Umbilical cord (tissue), 2 donors: ENCODE measurements at places on chromosomes 5 and 9. TPM values are rescaled to one million over a fixed set of nuclear protein-coding genes. Genes with fewer than 3 reads are reported as not detected.
A peak's percentile ranks its signal among the peaks of the same experiment; 100 is the strongest.

Gene TENT4A
- total RNA-seq = 21.7 TPM

Gene C9orf152
- total RNA-seq = not detected

Gene ZMYND19
- total RNA-seq = 14.2 TPM

Gene RGMB
- 10.6 TPM for total RNA-seq

Gene FOXD4
- 3.4 TPM for total RNA-seq

Gene CDC14B
- 8.4 TPM for total RNA-seq

Gene INSL6
- total RNA-seq = 6.3 TPM

Gene PCDHB3
- 0.72 TPM for total RNA-seq

Gene SPEF2
- total RNA-seq = 11.8 TPM

Gene POLR3G
- total RNA-seq = 2.9 TPM

Gene PRDM9
- not detected for total RNA-seq

DNA sequence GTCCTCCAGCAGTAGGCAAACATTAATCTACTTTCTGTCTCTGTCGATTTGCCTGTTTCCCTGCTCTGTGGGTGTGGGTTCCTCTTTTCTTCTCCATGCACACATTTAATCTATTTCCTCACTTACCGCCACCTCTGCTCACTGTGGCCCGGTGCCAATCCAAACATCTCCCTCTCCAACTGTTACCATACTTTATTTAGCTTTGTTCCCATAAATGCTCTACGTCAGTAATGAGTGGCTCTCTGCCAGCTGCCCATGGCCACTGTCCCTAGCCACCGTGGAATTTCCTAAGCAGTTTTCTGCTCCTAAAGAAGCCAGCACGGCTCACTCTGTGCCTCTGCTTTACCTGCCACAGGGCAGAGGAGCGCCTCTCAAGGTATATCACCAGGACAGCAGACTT lies 19.5 kb upstream of the GOLPH3 start:
- DNase-seq = peak; percentile 76

DNA sequence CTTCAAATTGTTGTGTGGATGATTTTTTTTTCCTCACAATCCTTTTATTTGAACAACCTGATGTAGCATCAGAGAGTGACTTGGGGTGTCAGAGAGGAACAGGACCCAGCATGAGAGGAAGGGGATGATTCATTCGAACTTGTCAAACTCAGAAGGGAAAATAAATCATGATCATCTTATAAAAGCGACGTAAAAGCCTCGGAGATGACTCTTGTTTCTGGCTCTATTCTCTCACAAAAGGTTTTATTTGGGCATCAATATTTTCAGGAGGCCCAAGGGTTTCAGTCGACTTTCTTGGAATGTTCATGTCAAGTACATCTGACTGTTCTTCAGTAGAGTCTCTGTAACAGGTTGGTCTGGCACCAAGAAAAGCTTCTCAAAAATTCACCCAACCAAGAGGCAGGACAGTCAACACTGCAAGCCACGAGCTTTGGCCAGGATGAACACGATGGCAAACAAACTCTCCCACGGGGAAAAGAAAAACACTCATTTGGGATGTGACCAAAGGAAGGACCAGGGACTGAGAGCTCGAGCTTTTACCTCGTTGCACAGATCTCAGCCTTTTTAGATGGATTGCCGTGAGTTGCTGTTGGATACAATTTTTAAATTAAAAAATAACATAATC lies 55.1 kb downstream of the ANKH start:
- DNase-seq = no peak

GRCh38 chr5:27491047-27491446 lies 452.7 kb upstream of the CDH9 start:
- DNase-seq = no peak

DNA sequence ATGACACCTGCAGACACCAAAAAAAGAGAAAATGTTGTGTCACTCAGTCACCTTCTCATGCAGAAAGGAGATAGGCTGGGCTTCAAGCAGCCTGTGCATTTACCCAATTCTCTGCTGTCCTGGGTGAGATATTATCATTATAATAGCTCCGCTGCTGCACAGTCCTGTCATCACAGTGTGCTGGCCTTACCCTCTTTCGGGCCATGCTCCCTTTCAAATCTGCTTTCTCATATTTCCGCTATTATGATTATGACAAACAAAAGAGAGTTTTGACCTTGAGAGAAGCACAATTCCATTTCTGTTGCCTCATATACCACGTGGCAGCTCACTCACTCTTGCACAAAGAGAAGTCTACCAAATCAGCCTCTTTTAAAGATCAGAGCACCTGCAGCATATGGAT lies 1350.1 kb upstream of the ACO1 start:
- DNase-seq = no peak

GRCh38 chr5:445591-445990 lies 2.6 kb downstream of the EXOC3 start:
- no peak for DNase-seq

- no peak for DNase-seq
Observed at GRCh38 chr9:130010151-130010988, 32.6 kb downstream of the FNBP1 start.

- no peak for DNase-seq
Observed at GRCh38 chr5:142421228-142421617, 96.4 kb upstream of the SPRY4 start.

DNA sequence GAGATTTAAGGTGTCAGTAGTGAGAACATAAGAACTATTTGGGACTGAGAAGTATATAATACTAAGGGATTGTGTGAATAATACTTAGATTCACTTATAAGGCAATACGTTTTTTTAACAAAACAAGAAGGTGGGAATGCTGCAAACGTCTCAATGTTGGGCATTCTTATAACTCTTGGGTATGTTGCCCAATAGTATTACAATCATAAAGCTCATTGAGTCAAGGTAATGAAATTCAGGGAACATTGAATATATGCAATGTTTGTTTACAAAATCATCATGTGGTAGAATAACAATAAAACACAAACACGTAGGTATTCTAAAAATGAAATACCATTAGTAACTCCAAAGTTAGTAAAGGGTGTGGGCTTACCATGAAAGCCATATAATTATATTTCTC lies 400.7 kb downstream of the KIAA0825 start:
- DNase-seq = no peak

DNA sequence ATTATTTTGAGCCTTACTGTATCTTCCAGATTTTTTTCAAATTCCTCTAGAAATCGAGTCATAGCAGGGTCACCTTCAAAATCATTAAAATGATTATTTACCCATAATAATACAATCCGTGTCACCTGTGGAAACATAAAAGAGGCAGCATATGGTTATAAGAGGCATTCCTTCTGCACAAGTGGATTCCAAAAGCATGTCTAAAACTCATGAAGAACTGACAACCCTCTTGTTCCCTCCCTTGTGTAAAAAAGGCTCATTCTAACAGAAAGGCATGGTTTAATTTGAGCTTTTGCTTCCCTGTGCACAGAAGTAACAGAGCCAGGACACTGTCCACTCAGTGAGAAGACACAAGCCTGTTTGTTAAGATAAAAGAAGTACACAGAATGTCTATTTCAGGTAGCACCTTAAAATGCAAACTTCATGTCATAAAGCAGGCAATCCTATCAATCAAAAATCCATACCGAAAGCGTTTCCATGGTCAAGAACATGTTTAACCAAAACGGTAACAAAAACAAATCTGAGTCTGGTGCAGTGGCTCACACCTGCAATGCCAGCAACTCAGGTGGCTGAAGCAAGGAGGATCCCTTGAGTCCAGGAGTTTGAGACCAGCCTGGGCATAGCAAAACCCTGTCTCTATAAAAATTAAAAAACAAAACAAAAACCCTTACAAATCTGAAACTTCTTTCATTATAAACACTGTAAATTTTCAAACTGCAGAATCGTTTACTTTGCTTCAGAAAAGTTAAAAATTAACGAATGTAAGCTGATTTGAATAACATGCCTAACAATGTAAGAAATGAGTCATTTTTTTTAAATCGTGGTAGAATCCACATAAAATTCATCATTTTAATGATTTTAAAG lies 139.3 kb downstream of the RAPGEF6 start:
- no peak for DNase-seq

DNA sequence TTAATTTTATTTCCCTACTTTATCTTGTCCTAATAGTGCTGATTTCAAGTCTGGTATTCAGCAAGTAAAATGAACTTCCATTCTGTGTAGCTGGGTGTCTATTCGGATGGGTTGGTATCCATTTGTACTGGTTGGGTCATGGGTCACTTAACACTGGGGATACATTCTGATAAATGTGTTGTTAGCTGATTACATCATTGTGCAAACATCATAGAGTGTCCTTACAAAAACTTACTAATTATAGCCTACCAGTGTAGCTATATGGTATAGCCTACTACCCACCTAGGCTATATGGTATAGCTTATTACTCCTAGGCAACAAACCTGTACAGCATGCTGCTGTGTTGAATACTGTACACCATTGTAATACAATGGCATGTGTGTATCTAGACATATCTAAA lies 1373.7 kb upstream of the DMAC1 start:
- no peak for DNase-seq

DNA sequence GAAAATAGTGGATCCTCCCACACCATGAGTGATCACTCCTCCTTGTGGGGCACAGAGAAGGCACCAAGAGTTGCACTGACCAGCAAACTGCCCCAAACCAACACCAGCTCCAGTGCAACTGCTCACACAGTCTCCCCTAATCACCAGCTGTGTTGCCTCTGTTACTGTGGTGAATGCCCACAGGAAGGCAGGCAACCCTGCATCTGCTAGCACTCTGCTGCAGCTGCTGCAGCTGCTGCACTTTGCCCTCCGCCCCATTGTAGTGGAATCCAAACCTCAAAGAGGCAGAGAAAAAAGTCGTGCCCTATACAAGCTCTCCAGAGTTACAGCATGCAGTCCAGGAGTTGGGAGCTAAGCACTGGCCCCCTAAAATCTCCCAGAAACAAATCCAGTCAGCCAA lies 339.6 kb downstream of the TRIM36 start:
- no peak for DNase-seq

GRCh38 chr5:128358826-128359225 lies 179.2 kb downstream of the FBN2 start:
- peak; percentile 62 for DNase-seq

- peak; percentile 72 for DNase-seq
Observed at GRCh38 chr5:74054641-74055421, 428.8 kb downstream of the ARHGEF28 start.

GRCh38 chr5:32851559-32852173 lies 140.5 kb downstream of the NPR3 start:
- DNase-seq = peak; percentile 18

GRCh38 chr9:116891424-116891823 lies 204.3 kb downstream of the TRIM32 start:
- no peak for DNase-seq

DNA sequence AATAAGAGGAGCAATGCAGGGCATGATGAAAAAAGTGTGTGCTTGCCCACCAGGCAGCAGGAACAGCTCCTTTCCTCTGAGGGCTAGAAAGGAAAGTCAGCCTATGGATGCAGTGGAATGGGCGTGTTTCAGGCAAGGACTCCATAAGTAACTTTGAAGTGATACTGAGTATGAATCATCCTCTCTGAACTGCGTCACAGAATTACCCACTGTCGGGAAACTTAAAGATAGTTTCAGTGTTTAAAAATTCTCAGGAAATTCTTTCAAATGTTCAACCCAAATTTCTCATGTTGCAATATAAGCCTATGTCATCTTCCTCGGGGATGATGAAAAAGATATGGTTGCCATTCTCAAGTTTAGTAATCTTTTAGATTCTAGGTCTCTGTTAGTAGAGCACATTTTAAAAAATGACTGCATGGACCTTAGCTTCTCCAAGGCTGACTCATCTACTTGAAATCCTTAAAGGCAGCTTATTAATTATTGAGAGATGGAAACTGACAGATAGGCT lies 27.7 kb downstream of the PTCD2 start:
- DNase-seq = peak; percentile 89

- no peak for DNase-seq
Observed at GRCh38 chr5:141657404-141657803, 6.2 kb upstream of the FCHSD1 start.

DNA sequence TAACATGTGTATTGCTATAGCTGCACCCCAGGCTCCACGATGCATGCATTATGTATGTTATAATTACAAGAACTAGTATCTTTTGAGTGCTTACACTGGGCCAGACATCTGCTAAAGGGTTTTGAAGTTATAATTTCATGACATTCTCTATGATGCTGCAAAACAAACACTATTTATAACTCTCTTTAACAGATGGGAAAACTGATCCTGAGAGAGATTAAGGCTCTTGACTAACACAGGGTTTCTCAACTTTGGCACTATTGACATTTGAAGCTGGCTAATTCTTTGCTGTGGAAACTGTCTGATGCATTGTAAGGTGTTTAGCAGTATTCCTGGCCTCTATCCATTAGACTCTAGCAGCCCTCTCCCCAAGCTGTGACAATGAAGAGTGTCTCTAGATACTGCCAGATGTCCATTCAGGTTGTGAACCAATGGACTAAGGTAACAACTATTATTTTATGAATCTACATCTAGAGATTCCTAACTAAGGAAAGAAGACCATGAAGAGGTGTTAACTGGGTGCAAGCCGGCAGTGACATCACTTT lies 258.6 kb downstream of the ASTN2 start:
- no peak for DNase-seq

- DNase-seq = no peak
Observed at GRCh38 chr5:168467755-168468330, 18.4 kb upstream of the RARS1 start.

GRCh38 chr5:40485021-40485998 lies 194.4 kb upstream of the PTGER4 start:
- no peak for DNase-seq

DNA sequence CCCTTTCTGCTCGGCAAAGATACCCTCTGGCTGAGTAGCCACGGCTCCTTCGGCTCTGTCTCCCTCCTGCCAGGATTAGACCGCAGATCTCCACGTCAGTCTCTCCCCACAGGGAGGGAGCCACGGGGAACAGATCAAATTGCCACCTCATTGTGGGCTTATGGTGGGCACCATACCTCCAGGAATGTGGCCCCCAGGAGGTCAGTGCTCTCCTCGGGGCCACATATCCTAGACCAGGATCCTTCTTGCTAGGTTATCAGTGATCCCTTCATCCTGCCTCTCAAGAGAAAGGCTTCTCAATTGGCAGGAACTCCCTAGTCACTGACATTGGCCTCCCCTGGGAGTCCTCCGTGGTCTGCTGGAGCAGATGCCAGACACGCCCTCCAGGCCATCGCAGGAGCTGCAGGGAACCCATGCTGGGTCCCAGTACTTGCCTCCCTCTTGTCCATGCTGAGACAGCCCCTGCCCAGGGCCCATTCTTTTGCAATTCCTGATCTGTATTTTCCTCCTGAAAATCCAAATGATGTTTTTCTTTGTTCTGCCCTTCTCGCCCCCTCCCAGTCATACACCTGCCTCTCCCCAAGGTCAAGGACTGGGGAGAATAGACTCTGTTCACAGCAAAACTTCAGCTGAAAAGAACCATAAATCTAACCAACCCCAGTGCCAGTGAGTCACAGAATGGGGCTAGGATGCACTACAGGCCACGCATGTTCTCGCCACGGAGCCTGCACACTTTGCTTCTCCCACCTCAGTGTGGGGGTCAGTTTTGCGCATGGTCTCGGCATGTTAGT lies 31.6 kb upstream of the ENHO start:
- peak; percentile 68 for DNase-seq

- DNase-seq = peak; percentile 36
Observed at GRCh38 chr9:26210338-26210851, 532.2 kb upstream of the TUSC1 start.

GRCh38 chr9:136342181-136343120 lies 15.1 kb downstream of the GPSM1 start:
- DNase-seq = peak; percentile 71

GRCh38 chr9:7668541-7668940 lies 131.0 kb downstream of the DMAC1 start:
- DNase-seq = no peak

- DNase-seq = peak; percentile 5
Observed at GRCh38 chr9:33265211-33265865, 489 bp downstream of the CHMP5 start.

- DNase-seq = no peak
Observed at GRCh38 chr5:137069358-137069757, 429.8 kb downstream of the SPOCK1 start.
